ENCODE measurements at places on chromosomes 4 and X.

DNA sequence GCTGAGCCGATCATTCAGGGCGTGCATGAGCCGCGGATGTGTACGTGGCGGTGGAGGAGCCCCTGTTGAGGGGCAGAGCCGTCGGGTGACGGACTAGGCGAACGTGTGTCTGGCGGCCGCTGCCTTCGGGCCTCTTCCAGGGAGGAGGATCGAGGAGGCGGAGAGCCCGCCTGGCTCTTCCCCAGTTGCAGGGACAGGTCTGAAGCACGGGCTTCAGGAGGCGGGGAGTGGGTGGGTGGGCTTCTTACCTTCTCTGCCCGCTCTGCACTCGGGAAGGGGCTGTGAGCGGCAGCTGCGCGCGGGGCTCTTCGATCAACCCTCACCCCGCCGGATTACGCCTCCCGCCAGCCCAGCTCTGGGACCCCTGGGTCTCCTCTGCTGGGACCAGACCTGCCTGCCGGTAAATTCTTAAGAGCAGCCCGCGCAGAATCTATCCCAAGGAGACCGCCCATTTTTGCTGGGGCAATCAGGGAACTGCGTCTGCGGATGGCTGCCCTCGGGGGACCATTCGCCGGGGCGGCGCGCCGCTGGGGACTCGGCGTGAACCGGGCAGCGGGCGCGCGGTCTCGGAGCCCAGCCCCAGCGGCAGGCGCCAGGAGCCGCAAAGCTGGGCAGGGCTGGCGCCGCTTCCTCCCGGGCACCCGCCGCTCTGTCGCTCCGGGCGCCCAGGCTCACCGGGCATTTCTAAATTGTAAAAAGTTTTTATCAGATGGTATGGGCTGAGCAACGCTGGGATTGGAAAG, 4.9 kb downstream of the PLAC8 start:
- peak; percentile 24 for DNase-seq

- DNase-seq, result no peak
These were observed 62.6 kb downstream of the C4orf46 start for GRCh38 chr4:158609116-158609515.

GRCh38 chr4:126956184-126956897, 676.4 kb upstream of the INTU start:
- DNase-seq, result no peak

- no peak for DNase-seq
These were observed 5.9 kb upstream of the UTP14A start for GRCh38 chrX:129900054-129900453.

DNA sequence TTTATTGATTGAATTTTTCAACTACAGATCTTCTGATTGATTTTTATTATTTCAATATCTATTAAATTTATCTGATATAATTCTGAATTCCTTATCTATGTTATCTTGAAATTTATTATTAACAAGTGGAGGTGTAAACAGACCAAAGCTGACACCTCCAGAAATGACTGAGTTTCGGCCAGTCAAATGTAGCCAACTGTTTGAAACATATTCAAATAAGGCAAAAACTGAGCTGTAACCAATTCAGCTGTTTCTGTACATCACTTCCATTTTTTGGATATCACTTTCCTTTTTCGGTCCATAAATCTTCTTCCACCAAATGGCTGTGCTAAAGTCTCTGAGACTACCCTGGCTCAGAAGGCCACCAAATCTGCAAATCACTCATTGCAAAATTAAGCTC, 2127.3 kb upstream of the AGA start:
- DNase-seq, result no peak

GRCh38 chr4:141241986-141242385, 21.3 kb downstream of the ZNF330 start:
- DNase-seq, result no peak

GRCh38 chr4:2284934-2285612, 23.2 kb upstream of the MXD4 start:
- no peak for DNase-seq

DNA sequence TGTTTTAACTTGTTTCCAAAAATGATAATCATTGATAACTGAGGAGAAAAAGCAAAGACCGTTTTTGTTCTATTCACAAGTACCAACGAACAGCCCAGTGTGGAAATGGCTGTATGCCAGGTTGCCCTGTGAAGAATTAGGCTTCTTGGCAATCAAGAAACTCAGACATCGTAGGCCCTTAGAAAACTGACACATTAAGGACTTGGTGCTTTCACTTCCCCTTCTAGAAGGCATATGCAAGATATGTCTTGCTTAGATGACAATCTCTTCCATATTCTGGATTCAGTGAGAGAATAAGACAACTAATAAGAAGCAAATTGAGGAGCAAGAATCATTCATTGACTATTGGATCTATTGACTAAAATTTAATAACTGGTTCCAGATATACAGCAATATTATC, 56.6 kb downstream of the ANAPC10 start:
- DNase-seq, result no peak

DNA sequence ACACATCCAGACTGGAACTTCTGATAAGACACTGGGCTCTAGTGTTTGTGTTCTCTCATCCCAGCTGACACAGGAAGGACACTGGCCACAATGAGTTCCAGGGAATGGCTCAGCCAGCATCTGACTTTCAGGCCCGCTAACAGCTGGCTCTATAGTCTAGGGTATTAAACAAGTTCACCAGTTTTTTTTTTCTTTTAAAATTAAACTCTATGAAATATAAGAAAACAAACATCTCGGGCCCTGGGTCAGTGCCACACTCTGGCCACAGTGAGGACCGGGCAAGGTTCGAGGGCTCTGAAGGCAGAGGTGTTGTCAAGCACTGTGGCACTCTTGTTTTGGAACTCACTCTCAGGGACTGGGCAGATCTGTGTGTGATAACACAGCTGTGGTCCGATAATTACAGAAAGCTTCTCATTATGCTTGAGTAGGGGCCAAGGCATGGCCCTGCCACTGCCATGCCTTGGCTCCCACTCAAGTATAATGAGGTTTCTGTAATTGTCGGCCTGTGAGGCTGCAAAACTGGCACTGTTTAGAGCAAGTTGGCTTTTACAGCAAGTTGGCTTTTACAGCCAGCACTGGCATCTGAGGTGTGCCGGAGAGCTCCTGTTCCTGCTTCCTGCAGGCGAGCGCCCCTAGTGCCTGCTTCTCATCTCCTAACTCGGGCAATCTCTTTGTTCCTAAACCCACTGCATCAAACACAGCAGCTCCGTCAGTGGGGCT, 62.8 kb downstream of the PPP1R2C start:
- no peak for DNase-seq

DNA sequence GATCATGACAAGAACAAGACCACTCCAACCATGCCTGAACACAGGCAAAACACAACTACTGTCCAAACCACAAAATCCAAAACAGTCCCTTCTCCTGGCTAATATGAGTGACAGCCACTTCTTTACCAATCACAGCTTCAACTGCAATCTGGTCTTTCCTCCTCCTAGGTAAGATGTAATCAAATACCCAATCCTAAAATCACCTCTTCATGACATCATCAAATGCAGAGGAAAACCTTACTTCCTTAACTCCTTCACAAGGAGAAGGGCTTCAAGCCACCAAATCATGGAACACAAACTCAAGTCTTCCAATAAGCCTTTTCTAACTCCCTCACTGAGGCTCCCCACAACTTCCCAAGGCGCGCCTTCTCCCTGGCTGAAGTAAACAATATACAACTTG, 4.4 kb upstream of the MSL3 start:
- no peak for DNase-seq
